Stimulated activated CD4-positive, alpha-beta T cell treated with anti-CD3 and anti-CD28 coated beads, Interleukin-12 subunit alpha, Interleukin-12 subunit beta, amount 100 ng/mL, for 48 hours (primary cell): ENCODE measurements at places on chromosomes 2 and 18.

GRCh38 chr18:71456206-71456605, 1087.9 kb downstream of the CBLN2 start:
- no peak for DNase-seq

- peak; percentile 3 for DNase-seq
These were observed 156.0 kb downstream of the TFCP2L1 start for GRCh38 chr2:121128741-121129659.

DNA sequence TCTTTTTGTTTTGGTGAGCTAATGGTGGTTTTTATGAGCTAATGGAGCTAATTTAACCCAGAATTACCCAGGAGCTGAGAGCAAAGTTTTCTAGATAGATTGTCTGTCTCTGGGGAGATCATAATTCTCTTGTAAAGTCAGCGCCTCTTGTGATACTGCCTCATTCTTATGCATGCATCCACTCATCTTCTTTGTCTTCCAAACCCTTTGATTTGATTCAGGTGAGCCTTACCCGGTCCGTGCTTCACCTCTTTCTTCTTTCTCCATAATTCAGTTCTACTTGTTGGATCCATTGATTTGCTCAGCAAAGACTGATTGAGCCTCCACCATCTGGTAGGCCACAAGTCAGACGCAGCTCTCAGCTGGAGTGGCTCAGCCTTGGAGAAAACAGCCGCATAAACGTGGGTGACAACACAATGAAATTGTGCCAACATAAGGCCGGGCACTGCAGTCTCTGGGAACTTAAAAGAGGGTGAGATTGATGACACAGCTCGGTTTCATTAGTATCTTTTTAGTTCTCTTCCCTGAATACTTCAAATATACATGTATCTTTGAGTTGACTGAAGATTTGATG, 158.5 kb upstream of the SH3BP4 start:
- no peak for DNase-seq

DNA sequence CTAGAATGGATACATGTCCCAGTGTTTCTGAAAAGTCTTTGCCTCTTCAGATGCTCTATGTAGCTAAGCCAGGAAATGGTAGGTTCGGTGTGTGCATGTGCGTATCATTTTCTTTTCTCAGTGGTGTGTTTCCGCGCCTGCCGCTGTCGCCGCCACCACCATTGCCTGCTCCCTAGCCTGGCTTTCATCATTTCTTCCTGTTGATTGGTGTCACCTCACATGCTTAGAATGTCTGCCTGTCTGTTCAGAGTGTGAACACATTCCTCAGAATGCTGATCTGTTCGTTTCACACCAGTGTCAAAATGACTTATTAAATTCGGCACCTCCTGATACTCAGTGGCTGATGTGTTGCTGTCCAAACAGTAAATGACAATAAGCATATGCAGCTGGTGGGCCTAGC, 255.2 kb upstream of the SPRED2 start:
- no peak for DNase-seq

- DNase-seq: peak; percentile 46
These were observed 1.1 kb downstream of the UXS1 start for GRCh38 chr2:106192752-106193689.

DNA sequence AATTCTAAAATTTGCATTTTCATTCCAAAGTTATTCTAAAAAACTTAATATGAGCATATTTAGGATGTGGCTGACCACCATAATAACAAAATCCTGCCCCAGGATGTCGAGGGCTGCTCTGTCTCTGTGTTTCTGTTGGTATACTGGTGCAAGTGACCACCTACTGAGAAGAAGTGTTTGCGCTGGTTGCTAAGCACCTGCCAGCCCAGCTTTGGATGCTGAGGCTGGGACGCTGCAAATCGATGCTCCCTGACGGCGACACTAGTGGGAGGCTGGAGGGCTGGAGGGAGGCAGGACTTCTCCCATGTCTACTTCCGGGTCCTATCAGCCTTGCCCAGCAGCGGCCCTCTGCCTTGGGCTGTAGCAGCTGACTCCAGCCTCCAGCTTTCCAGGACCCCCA, 45.0 kb downstream of the LAMA1 start:
- DNase-seq: no peak

DNA sequence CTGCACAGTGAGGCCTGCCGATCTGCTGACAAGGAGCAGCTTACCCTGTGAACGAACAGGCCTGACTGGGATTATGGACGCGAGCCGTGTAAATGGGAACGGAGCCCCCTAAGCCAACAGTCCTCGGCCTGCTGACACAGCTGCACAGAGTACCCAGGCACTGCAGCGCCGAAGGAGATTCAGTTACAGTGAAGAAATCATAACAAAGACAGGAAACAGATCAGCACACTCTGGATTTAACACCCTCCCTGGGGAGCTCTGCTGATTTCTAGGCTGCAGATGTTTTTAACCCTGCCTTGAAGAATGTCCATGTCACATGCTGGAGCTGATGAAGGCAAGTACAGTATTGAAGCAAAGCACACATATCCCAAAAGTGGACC, 43.4 kb downstream of the COLEC12 start:
- no peak for DNase-seq

DNA sequence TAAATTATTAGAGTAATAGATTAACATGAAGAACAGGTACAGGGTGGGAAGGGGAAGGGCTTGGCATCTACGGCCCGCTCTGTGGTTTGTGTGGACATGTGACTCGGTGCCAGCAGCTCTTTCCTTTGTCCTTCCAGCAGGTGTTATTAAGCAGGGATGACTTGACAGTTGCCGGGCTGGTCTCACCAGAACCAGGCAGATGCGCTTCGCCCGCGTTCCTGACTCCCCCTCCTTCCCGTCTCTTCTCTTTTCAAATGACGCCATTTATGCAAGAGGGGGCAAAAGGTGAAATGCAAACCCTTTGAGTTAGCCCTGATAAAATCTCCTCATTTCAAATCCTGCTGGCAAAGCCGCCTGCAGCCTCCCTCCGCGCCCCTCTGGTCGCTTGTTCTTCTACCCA, 38.9 kb upstream of the MGAT4A start:
- no peak for DNase-seq
